ENCODE measurements at places on chromosomes 12 and 14. TPM values are rescaled to one million over a fixed set of nuclear protein-coding genes. Genes with fewer than 3 reads are reported as not detected.

Gene SMCO2
- not detected for total RNA-seq

Gene INSM2
- total RNA-seq = not detected

Gene CIROP
- total RNA-seq = not detected

DNA sequence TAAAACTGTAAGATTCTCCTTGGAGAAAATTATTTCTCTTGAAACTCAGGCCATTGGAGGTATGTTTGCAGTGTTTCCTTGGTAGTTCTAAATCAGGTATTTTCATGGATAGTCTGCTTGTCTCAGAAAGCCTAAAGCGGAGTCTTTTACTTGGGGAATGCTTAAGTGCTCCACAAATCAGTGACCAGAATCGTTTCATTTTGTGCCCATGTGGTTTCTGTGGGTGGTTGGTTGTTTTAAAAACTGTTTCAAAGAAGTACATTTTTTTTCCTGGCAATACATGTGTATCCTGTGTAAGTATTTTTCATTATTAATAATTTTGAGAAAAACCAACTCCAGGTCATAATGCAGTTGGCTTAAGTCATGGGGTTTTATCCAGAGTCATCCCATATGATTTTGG lies 33.6 kb downstream of the CCDC91 start:
- no peak for DNase-seq

DNA sequence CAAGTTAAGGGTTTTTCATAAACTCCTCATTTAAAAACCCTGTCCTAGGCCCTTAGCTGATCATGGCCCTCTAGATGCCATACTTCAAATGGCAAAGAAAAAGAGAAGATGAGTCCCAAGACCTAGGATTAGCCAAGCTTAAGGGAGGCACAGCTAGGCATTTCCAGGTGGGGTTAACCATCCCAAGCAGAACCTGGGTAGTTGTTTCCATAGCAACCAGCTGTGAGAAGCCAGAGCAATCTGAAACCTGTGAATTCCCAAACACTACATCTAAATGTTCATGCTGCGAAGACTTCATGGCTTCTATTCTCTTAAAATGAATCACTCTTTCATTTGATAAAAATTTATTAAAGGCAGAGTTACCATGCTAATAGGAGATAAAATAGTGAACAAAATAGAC lies 372.9 kb downstream of the C12orf50 start:
- no peak for DNase-seq

DNA sequence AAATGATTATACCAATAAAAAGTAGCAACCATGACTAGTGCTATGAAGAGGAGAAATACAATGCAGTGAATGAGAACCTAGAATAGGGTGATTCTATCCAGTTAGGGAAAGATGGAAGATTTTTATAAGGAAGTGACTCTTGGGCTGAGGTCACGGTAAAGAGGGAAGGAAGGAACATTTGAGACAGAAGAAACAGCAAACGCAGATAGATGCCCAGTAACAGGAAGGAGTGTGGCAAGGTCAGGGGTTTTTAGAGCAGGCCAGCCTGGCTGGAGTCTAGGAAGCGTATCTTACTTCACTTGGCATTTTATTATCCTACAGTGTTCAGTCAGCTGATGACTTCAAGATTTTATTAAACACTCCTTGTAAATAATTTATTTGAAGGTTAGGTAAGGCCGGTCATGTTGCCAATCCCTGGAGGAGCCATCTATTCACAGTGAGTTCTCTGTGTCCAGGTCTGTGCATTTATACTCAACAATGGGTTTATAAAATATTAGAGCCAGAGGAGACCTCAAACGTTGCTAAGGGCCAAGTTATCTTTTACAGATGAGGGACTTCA lies 170.6 kb downstream of the PRKCH start:
- DNase-seq = no peak

DNA sequence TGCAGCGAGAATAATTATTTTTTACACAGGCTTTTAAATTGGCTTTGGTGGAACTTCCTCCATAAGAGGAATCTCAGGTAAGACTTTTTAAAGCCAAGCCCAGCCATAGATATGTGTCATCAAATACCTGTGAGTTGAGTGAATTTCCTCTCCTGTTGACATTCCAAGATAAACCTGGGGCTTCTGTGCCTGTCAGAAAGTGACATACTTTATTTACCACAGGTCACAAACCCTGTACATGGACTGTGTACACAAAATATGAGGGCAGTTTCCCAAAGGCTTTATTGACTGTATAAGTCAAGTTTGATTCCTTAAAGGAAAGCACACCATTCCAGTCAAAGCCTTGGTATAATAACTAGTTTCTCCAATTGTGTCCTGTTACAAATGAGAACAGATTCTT lies 25.9 kb upstream of the SRSF5 start:
- DNase-seq = no peak

DNA sequence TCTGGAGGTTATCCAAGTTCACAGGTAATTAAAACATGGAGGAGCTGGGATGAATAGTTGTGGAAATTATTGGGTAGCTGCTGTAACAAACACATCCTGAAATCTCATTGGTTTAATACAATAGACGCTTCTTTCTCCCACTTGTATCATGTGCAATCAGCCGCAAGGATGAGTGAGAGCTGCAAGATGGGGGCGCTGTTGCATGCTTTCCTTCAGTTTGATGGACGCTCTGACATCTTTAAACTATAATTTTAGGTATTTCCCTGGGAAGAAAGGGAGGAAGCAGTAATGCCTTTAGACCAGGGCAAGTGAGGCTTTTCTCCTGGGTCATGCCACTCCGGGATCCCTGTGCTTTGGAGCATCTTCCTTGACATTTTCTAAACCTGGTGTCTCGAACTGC lies 178.7 kb downstream of the PAWR start:
- DNase-seq = no peak

DNA sequence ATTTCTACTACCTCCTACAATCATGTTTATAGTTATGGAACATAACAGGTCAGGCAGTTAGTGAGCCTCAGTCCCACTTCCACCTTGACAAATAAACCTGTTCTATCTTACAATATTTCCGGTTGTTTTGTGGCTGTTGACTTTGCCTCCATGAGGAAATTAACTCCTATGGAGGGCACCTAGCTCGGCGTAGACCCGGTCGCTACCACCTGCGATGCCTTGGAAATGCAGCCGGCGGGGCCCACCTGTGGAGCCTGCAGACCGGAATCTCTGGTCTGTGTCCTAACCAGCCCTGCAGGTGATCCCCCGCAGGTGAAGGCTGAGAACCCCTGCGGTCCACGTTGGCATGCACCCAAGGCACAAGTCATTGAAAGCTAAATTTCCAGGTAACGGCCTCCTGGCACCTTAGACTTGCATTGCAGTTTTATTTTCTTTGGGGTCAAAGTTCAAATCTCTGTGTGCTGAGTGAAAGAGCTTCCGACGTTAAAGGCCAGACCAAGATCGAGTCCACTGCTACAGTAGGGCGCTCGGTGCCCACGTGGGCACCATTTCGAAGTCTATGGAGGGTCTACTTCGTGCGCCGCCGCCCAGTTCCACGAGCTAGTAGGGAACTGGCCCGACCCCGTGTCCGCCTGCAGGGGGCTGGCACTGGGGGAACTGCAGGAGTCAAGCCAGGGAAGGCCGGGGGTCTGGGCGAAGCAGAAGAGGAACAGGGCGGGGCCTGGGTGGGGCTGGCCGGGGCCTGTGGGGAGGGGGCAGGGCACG lies 782 bp upstream of the PIWIL1 start:
- no peak for DNase-seq
